ENCODE measurements at places on chromosomes 7 and 10.

DNA sequence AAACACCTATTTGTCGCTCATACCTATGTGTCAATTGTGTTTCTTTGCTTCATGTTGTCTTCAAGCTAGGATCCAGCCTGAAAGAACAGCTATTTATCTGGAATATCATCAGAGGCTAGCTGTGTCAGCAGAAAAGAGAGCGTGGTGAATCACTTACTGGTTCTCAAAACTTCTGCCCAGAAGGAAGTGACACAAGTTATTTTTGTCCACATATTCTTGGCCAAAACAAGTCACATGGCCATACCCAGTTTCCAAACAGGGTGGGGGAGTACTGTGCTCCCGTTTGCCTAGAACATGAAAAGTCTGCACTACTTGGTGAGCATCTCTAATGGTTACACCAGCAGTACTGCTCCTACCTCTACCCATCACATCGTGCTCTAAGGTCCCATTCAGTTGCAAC, 160.9 kb upstream of the CSTF2T start:
- DNase-seq = no peak

- DNase-seq = no peak
Observed at GRCh38 chr7:25795824-25796235, 356.2 kb upstream of the NFE2L3 start.

DNA sequence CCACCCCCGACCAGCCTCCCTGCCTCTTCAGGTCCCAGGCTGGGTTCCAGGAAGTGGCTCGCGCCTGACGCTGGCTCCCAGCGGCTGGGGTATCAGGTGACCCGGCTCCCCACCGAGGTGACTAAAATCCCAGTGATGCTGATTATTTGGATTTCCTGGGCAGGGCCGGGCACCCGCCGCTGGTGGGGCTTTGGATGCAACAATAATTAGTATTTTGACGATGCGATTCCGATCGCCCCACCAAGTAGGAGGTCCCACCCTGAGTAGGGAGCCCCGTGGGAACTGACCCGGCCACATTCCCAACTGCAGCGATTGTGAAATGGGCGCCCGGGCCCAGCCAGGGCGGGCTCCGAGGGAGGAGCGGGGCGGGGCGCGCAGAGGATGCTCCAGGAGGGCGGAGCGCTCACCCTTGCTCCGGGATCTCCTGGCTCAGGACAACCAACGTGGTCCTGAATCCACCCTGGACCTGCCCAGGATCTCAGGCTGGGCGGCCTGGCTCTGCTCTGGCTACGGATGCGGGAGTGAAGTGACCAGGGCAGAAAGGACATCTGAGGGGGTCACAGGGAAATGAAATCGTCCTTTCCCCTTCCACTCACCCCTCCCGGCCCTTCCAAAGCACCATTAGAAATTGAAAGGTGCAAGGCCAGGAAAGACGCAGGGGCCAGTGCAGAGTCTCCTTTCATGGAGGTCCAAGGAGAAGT, 32.6 kb downstream of the DUSP5 start:
- DNase-seq = no peak

DNA sequence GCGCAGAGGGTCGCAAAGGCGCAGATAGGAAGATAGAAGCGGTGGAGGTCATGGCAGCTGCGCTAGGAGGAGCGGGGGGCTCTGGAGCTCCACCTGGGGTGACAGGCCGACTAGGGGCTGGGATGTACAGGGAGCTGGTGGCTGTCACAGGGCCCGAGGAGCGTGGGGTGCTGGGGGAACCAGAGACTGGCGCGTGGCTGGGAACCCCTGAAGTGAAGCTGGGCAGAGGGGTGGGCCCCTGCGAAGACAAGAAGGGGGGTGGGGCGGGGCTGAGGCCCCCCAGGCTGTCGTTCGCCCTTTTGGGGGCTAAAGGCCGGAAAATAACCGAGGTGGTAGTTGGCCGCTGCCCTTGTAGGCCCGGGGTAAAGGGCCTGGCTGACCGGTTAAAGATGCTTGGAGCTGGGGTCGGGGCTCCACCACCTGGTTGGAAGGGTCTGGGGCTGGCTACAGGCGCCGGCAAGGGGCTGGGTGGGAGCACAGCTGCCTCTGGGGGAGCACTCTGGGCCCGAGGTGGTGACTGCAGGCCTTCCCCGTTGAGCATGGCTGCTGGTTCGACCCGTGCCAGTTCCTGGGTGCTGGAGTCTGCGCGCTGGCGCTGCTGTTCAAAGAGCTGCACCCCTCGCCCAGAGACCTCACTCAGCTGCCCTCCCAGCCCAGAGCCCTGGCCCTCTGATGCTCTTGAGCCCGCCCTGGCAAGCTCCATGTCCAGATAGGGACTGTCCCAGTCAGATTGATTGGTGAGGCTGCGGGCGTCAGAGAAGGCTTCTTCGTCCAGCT, 6.8 kb upstream of the MYOZ1 start:
- DNase-seq = no peak

DNA sequence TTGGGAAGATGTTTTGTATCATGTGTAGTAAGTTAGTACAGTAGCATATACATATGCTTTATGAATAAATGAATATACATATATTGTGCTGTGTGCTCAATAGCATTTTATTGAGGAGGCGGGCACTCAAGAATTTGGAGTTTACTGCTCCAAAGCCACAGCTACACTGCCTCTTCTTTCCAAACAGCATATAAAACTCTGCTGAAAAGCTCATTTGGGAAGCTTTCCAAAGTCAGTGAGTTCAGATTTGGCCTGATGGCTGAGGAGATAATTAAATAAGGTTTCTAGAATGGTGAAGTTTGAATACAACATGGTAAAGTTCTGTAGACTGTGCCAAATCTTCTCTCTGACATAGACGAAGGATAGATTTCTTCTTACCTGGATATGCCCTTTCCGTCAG, 29.8 kb downstream of the CDK1 start:
- no peak for DNase-seq

Measured in T-helper 22 cell (primary cell).